ENCODE measurements at places on chromosomes 2 and 18.

GRCh38 chr18:49585781-49586663, 24.2 kb downstream of the LIPG start:
- DNase-seq: no peak

DNA sequence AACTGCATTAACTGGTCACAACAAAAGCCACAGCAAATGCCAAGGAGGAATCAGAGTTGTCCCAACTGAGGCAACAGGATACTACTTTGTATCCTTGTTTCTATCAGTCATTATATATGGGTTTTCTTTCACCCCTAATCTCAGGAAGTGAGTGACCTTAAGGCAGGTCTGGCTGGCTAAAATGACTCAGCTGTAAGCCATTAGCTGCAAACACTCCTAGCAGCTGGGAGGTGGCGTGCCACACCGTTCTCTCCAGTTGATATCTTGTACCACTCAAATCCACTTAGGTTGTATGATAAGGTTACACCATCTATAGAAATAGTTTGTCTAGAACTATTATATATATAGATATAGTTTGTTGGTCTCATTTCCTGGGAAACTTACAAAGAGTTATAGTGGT, 171.1 kb upstream of the MC4R start:
- DNase-seq: no peak

- no peak for DNase-seq
Measured at GRCh38 chr18:24402209-24402785, 4.7 kb upstream of the OSBPL1A start.

- no peak for DNase-seq
Measured at GRCh38 chr2:175677880-175678279, 324.2 kb downstream of the LNPK start.

DNA sequence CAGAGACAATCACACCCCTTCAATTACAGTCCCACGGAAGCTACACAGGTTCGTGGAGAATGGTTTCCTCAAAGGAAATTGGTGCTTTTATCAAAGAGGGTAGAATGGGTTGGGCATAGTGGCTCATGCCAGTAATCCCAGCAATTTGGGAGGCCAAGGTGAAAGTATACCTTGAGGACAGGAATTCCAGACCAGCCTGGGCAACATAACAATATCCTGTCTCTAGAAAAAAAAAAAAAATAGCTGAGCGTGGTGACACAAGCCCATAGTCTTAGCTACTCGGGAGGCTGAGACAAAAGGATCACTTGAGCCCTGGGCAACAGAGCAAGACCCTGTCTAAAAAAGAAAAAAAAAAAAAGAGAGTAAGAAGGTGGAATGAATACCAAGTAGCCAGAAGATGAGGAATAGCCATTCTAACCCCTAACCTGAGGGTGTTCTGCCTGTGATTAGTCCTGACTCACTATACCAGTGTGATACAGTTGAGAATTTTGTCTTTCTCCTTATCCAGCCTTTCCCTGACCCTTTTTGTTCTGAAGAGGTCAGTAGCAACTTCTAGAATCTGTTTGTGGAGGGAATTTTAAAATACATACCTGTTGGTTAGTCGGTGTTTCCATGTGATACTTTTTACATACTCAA, 283.2 kb downstream of the MREG start:
- DNase-seq: no peak
